ENCODE measurements at places on chromosomes 2 and 18. TPM values are rescaled to one million over a fixed set of nuclear protein-coding genes. Genes with fewer than 3 reads are reported as not detected.

Gene FBXO48
- total RNA-seq, result 0.26 TPM

Gene ARHGAP28
- 27.2 TPM for total RNA-seq

Gene KLHL14
- not detected for total RNA-seq

Gene SULT1C4
- 0.26 TPM for total RNA-seq

Gene INPP5D
- 0.51 TPM for total RNA-seq

Gene IGFBP5
- 1,100 TPM for total RNA-seq

Gene L3MBTL4
- 1.3 TPM for total RNA-seq

Gene IL1F10
- total RNA-seq, result not detected

Gene DSC3
- under 0.01 TPM for total RNA-seq

Gene SPC25
- total RNA-seq, result not detected

Gene C2orf15
- total RNA-seq, result under 0.01 TPM

Gene MYCN
- total RNA-seq, result not detected

Data from fibroblast of lung (primary cell).